ENCODE measurements at places on chromosomes 3 and 15.

DNA sequence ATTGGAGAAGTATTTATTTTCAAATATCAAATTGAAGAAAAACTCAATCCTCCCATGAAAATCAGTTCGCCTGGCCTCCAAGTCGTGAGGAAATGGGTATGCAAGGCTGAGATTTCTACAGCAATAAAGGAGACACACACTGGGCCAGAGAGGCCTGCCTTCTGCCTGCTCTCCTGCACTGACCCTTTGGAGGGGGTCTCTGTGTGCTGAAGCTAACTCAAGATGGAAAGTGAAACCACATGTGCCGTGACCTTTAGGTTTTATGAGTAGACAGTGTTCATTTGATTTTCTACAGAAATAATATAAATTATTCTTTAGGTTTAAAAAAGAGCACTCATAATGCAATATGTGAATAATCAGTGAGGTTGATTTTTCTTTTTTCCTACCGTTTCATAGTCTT is 11.9 kb upstream of the SLC22A13 start:
- no peaks in the 10 kb centered on the region for H3K27me3 ChIP-seq
- H3K4me1 ChIP-seq = no peaks in the 10 kb centered on the region
- DNase-seq = no peak
- no peak overlapping the region for H3K4me3 ChIP-seq
- peaks cover 14% of the 10 kb centered on the region for H3K36me3 ChIP-seq
- H3K27ac ChIP-seq = no peak overlapping the region

DNA sequence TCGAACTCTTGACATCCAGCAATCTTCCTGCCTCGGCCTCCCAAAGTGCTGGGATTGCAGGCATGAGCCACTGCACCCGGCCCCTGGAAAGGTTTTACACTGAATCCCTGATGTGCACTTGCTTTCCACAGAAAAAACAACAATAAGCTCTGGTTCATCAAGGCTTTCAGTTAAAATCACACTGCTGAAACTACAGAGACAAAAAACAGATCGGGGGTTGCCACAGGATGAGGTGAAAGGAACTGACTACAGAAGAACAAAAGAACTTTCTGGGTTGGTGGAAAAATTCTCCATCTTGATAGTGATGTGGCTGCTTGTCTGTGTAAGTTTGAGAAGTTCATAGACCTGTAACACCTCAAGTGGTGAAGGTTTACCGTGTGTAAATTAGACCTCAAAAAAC is 2.9 kb downstream of the RAB43 start:
- H3K36me3 ChIP-seq = peaks cover 4% of the 10 kb centered on the region
- no peaks in the 10 kb centered on the region for H3K27me3 ChIP-seq
- H3K4me3 ChIP-seq = no peak overlapping the region
- peaks cover 24% of the 10 kb centered on the region for H3K4me1 ChIP-seq

GRCh38 chr15:95872366-95872771 is 458.1 kb upstream of the NR2F2 start:
- H3K36me3 ChIP-seq = no peaks in the 10 kb centered on the region
- H3K4me3 ChIP-seq = no peak overlapping the region
- peaks cover 24% of the 10 kb centered on the region for H3K4me1 ChIP-seq

- no peak overlapping the region for H3K4me3 ChIP-seq
- no peaks in the 10 kb centered on the region for H3K27me3 ChIP-seq
- no peak overlapping the region for H3K27ac ChIP-seq
- no peaks in the 10 kb centered on the region for H3K36me3 ChIP-seq
- DNase-seq = no peak
- H3K4me1 ChIP-seq = no peaks in the 10 kb centered on the region
These were observed 92.3 kb upstream of the ADAMTSL3 start for GRCh38 chr15:83561661-83562060.

GRCh38 chr15:32060706-32061105 is 30.4 kb downstream of the CHRNA7 start:
- H3K4me3 ChIP-seq = no peak overlapping the region
- H3K27me3 ChIP-seq = no peaks in the 10 kb centered on the region
- no peaks in the 10 kb centered on the region for H3K36me3 ChIP-seq
- no peak overlapping the region for H3K27ac ChIP-seq
- H3K4me1 ChIP-seq = no peaks in the 10 kb centered on the region
- no peak for DNase-seq

DNA sequence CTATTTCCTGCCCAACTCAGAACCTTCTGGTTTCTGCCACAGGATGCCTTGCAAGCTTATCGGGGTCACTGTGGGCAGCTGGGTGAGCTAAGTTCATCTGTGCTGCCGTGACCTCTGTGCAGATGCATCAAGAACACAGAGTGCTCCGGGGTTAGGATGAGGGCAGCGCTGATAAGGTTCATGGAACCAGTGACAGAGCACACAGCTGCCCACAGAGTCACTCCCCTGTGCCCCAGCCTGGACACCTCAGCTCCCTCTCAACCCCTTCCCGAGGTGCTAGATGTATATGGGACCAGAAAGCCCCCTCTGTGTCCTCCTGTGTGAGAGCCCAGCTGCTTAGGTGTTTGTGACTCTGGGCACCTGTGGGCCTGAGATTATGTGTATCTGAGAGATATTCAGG is 15.8 kb upstream of the ALAS1 start:
- H3K27me3 ChIP-seq = no peaks in the 10 kb centered on the region
- no peak for DNase-seq
- no peaks in the 10 kb centered on the region for H3K36me3 ChIP-seq
- no peak overlapping the region for H3K27ac ChIP-seq
- H3K4me3 ChIP-seq = no peak overlapping the region
- H3K4me1 ChIP-seq = no peaks in the 10 kb centered on the region

DNA sequence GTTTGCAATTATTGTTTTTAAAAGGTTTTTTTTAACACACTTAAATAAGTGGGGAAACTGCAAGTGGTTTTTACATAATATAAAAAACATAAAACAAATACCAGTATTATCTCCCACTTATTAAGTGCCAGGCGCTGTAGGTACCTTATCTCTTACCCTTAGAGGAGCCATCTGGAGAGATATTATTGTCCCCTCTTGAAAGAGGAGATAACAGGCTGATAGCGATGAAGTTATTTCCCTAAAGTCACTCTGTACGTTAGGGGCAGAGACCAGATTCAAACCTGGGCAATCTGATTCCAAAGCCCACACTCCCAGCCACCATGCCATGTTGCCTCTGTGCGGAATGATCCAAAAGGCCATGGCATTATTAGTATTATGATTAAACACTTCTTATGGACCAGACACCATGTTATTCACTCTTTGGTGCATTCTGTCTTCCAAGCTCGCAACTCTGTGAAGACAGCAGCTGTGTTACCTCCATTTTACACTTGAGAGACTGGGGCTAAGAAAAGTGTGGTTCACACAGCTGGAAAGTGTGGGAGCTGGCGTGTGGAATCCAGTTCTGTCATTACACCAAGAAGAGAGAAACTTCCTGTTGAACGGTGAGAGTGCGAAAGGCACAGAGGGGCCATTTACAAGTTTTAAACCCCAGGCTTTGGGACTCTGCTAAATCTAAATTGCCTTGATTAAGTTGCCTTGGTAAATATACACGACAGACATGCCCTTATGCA is 79.9 kb upstream of the MITF start:
- H3K4me3 ChIP-seq = no peak overlapping the region
- H3K36me3 ChIP-seq = no peaks in the 10 kb centered on the region
- no peak overlapping the region for H3K27ac ChIP-seq
- no peaks in the 10 kb centered on the region for H3K4me1 ChIP-seq

DNA sequence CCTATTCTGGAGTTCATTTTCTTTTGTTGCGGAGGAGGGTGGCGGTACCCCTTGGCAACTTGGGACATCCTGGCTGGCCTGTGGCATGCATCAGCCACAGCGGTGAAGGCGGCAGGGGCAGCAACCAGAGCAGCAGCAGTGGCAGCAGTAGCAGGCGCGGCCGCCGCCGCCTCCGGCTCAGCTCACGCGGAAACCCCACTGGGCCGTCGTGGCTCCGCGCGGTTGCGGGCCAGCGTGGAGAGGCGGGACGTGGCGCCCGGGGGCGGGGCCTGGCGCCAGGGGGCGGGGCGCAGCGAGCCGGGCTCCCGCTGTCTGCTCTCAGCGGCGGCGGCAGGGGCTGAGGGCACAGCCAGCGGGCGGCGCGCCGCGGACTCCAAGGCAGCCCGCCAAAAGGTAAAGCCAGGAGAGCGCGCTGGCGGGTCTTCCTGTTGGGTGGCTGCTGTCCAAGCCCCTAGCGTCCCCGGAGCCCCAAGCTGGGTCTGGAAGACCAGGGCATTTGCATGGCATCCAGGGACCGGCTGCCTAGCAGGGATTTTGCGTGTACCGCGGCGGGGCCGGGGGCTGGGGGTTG is 334.4 kb upstream of the THRB start:
- no peaks in the 10 kb centered on the region for H3K36me3 ChIP-seq
- H3K4me3 ChIP-seq = peak overlapping the region; percentile 80
- no peak for DNase-seq
- H3K27ac ChIP-seq = no peak overlapping the region

DNA sequence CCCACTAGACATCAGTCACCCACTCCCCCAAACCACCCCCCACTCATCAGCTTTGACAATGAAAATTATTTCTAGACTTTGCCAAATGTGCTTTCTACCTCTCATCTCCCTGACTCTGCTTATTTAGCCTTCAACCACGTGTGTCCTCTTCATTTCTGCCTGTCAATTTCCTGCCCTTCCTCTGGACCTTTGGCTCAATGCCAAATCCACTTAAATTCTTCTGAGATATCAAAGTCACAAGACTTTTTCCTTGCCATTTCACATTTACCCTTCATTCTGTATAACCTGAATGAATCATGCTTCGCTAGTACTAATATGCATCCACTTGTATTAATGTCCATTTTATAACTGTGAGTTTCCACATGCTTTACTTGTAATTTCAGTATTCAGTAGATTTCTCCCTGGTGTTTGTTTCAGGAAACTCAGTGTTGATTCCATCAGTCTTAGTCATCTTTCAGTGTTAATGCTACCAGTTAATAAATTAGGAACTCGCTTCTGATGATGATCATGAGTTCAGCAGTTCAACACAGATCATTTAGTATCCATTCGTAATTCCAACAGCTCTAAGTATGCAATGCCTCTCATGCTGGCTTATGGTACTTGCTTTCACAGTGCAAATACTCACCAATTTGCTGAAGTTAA is 128.2 kb upstream of the OSTN start:
- no peak overlapping the region for H3K27ac ChIP-seq
- no peak for DNase-seq
- no peaks in the 10 kb centered on the region for H3K36me3 ChIP-seq
- no peaks in the 10 kb centered on the region for H3K4me1 ChIP-seq
- no peaks in the 10 kb centered on the region for H3K27me3 ChIP-seq
- H3K4me3 ChIP-seq = no peak overlapping the region

DNA sequence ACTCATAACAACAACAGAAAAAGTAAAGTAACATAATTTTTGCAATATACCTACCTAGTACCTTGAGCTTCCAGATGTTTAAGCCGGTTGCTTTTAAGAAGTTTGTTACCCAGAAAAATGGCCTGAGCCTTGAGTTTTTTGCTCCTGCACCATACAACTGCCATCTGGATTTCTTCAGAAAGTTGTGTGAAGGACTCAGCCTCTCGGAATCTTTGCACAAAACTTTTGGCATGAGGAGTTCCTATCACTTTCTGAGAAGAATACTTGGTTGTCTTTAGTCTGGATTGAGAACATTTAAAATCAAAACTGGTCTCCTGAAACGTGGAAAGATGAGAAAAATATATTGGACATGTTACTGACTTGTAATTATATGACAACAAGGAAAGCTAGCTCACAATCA is 17.3 kb downstream of the GTPBP8 start:
- H3K4me3 ChIP-seq = no peak overlapping the region
- H3K27me3 ChIP-seq = no peaks in the 10 kb centered on the region
- H3K27ac ChIP-seq = no peak overlapping the region
- no peak for DNase-seq
- H3K4me1 ChIP-seq = no peaks in the 10 kb centered on the region

DNA sequence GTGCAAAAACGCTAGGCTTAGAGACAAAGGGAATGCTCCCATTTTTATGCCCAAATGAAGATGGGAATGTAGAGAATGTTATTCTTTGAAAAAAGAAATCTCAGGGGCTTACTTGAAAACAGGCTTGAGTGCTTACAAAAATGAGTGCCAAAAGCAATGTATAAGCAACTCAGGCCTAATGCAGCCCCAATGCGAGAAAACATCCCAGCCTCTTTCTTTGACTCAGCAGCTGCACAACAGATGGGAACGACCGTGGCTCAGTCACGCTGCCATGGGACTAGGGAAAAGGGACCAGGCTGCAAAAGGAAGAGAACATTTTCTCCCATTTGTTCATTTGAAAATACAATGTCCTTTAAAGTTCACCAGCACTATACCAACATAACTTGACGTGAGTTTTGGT is 246.4 kb upstream of the LRIG1 start:
- H3K36me3 ChIP-seq = no peaks in the 10 kb centered on the region
- H3K4me1 ChIP-seq = no peaks in the 10 kb centered on the region
- H3K4me3 ChIP-seq = no peak overlapping the region
- no peak overlapping the region for H3K27ac ChIP-seq

- no peaks in the 10 kb centered on the region for H3K4me1 ChIP-seq
- no peaks in the 10 kb centered on the region for H3K27me3 ChIP-seq
- no peaks in the 10 kb centered on the region for H3K36me3 ChIP-seq
These were observed 878.8 kb downstream of the NAALADL2 start for GRCh38 chr3:175737646-175738572.

GRCh38 chr3:21644268-21644667 is 106.7 kb downstream of the ZNF385D start:
- peaks cover 63% of the 10 kb centered on the region for H3K4me1 ChIP-seq
- no peaks in the 10 kb centered on the region for H3K36me3 ChIP-seq
- H3K27ac ChIP-seq = peak overlapping the region; percentile 31
- H3K4me3 ChIP-seq = no peak overlapping the region

DNA sequence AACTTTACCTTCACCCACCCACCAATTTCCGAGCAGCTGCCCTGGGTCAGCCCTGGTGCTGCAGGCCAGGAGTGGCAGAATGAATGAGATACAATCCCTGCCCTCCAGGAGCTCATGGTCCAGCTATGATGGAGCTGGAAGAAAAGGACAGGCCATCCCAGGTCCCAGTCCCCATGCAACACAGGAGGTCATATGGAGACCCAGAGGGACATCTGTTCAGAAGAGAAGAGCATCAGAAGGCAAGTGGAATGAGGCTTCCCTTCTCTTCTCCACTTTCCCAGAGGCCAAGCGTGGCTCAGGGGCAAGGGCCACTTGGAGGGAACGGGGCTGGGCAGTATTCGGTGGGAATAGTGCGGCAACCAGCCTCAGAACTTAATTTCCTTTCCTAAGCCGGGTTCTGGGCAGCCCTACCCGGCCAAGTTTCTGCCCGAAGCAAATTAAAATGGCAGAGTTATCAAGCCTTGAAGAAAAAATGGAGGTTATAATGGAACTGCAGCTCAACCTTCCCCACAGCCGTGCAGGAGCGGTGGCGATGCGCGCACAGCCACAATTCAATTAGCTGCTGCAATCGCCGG is 35.9 kb downstream of the TLE3 start:
- H3K4me1 ChIP-seq = peaks cover 24% of the 10 kb centered on the region
- H3K27ac ChIP-seq = no peak overlapping the region
- DNase-seq = no peak
- no peaks in the 10 kb centered on the region for H3K27me3 ChIP-seq

- no peak for DNase-seq
- peaks cover 11% of the 10 kb centered on the region for H3K4me1 ChIP-seq
- no peaks in the 10 kb centered on the region for H3K27me3 ChIP-seq
- no peak overlapping the region for H3K27ac ChIP-seq
- H3K4me3 ChIP-seq = no peak overlapping the region
These were observed 45.0 kb downstream of the IQSEC1 start for GRCh38 chr3:13028010-13028821.

Data from thoracic aorta (tissue), 2 donors.